ENCODE measurements at places on chromosomes 13 and 19.
A peak's percentile ranks its signal among the peaks of the same experiment; 100 is the strongest.

- peak; percentile 90 for DNase-seq
Observed at GRCh38 chr19:56477429-56478338, 539 bp upstream of the ZNF667 start.

DNA sequence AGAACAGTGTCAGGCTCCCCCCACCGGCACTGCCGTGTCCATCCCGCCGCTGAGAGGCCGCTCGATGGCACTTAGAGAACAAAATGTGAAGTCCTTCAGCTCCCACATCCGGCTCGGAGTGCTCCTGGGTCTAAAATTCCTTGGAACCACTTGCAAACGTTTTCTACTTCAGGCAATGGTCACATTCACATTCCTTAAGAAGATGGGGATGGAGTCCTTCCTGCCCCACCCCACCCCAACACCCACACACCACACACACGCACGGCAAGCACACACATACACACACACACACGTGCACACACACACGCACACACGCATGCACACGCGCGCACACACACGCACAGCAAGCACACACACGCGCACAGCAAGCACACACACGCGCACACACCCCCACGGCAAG lies 83.4 kb downstream of the SOX1 start:
- DNase-seq = no peak

GRCh38 chr19:4077800-4078684 lies 11.3 kb upstream of the ZBTB7A start:
- DNase-seq = no peak

DNA sequence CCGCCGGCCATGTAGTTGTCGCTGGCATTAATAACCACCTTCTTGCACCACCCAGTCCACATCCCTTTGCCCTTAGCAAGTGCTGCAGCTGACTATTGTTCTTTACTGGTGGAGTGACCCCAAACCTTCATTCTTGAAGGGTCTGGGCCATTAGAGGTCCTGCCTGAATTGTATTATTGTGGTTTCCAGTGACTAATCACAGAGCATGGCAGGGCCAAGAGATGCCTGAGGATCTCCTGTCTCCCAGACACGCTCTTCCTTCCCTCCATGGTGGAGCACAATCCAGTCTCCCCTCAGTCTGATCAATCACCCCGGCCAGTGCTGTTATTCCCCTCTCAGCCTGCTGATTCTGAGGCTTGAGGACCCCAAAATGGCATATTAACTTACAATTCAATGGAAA lies 39.0 kb downstream of the C1QTNF9 start:
- DNase-seq = no peak

DNA sequence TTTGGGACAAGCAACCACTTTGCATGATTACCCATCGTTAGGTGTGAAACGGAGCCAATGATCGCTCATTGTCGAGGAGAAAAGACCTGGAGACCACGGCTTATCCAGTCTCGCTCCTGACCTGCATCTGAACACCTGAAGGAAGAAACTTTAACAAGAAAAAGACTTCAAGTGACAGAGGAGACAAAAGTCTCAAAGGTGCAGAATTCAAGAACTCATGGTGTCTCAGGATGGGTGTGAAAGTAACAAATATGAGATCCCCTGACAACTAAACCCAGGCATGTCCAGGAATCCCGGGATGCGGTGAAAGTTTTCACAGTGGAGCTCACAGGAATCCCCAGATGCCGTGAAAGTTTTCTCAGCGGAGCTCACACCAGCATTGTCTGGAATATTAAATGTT lies 6.3 kb upstream of the ATP11A start:
- no peak for DNase-seq

- no peak for DNase-seq
Observed at GRCh38 chr19:15453091-15453578, 3.4 kb upstream of the WIZ start.

DNA sequence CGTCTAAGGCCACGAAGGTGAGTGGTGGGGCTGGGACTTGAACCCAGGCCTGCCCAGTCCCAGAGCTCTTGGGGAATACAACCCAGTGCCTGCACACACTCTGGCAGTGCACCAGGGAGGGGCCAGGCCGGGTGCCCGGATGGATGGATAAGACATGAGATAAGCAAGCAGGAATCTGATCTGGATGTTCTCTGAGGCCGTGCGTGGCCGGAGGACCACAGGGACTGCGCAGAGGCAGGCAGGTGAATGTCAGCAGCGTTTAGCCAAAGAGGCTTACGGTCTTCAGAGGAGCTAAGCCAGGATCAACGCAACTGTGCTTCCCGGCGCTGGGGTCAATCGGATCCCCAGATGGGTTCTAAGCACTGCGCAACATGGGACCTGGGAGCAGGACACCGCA lies 1.5 kb downstream of the ZNF787 start:
- peak; percentile 70 for DNase-seq

GRCh38 chr19:39737351-39737750 lies 478 bp downstream of the CLC start:
- no peak for DNase-seq

GRCh38 chr13:85974608-85975366 lies 175.6 kb upstream of the SLITRK6 start:
- DNase-seq = peak; percentile 7

- no peak for DNase-seq
Observed at GRCh38 chr13:69468624-69469023, 639.0 kb upstream of the ATXN8OS start.

DNA sequence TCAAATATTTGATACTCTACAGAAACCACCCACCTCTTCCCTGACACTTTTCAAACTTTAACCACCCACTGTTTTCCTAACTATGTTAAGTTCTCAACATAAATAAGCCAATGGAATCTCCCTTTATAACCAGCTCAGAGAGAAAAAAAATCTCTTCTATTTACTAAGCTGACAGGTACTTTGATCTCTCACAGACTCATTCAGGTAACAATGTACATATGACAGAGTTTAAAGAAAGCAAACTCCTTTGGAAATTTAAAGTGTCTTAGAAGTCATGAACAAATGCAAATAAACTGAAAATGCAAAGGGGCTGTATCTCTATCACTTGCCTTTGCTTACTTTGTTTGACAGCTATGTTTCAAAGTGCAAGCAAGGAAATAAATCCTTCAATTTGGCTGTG lies 109.3 kb downstream of the KLF12 start:
- no peak for DNase-seq

- DNase-seq = no peak
Observed at GRCh38 chr19:4584670-4585460, 25.4 kb upstream of the SEMA6B start.

DNA sequence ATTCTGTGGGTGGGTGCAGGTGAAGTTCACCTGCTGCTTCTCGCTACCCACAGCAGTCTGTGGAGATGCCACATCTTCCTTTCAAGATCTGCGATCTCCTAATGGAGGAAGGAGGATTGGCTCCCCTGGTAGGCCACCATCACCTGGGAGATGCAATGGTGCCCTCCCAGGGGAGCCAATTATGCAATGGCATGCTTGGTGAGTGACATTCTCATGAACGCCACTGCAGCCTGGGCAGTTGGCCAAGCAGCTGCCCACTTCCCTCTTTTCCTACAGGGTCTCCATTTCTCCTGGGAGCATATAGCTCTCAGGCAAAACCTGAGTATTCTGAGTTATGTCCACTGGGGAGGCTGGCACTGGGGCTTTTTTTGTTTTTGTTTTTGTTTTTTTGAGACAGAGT lies 83.5 kb upstream of the KCTD15 start:
- DNase-seq = no peak

DNA sequence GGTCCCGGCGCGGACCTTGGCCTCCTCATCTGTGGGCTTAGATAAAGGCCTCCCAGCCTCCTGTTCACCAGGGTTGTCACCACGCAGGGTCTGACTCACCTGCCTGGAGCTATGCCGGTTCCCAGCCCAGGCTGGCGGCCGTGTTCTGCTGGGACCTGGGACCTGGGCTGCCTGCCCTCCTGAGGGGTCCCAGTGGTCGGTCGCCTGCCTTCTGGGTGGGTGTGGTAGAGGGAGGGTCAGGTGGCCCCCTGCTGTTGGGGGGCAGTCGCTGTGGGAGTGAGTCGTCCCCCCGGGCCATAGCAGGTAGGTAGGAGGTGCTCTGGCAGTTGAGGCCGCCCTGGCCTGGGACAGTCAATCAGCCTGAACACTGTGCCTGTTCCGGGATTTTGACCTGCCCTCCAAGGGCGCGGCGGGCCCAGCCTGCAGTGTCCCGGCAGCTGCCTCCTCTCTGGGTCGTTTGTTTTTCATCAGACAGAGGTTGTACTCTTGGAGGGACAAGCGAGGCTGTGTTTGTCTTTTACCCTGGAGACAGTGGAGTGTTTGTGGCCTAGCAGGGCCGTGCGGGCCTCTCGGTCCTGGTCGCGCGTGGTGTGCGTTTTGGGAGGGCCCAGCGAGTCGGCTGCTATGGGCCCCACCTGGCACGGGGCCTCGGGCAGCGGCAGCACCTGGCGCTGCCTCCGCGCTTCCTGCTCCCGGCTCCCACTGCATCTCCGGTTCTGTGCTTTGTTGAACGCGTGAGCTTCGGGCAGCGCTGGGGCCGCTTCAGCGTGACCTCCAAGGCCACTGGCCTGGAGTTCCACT lies 2.6 kb downstream of the ADAT3 start:
- no peak for DNase-seq

DNA sequence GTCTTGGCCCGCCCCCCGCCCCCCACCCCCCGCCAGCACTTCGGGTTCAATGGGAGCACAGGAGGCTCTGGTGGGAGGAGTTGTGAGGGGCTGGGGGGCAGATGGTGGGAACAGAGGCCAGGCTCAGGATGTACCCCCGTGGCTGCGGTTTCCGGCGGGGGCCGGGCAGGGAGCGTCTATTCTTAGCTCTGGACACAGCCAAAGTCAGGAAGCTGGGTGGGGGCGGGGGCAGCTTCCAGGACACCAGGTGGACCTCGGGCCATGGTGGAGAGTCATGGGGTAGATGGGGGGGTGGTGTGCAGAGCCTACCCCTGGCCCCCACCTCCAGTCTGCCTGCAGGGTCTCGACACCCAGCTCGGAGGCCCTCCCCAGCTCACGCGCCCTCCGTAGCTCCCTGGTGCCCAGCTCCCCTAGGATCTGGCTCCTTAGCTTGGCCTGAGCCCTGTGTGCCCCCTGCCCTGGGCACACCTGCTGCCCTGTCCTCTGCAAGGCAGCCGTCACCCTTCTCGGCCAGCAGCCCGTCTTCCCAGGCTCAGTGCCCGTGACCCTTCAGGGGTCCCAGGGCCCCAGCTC lies 2.2 kb upstream of the TBXA2R start:
- DNase-seq = peak; percentile 25

DNA sequence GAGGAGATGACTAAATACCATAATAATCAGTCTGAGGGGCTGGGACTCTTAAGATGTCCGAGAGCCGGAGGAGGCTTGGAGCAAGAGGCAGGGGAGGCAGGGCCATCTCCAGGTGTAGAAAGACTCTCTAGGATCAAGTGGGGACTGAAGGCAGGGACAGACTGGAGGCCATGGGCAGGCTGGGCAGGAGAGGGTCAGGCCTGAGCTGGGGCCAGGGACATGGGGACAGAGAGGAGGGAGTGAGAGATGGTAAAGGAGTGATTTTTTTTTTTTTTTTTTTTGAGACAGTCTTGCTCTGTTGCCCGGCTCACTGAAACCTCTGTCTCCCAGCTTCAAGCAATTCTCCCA lies 2.2 kb downstream of the JOSD2 start:
- DNase-seq = no peak

DNA sequence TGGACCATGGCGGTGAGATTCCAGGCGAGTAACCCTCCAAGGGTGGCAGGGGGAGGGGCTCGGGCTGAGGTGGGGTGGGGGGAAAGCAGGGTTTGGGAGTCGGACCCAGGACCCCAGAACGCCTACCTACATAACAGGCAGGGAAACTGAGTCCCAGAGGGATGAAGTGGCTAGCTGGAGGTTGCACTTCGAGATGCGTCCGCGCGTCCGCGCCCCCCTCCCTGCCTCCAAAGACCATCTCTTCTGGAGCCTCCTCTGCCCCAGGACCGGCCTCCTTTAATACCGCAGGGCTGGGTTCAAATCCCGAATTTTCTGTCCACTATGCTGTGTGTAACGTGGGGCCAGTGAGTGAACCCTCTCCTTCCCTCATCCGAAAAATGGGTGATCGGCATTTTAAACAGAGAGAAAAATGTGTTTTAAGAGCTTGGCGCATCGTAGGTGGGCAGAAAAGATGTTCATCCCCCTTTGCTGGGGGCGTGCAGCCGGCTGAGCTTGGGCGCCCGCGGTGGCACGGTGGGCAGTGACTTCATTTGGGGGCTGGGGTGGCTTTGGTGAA lies 13.8 kb downstream of the TJP3 start:
- DNase-seq = no peak

DNA sequence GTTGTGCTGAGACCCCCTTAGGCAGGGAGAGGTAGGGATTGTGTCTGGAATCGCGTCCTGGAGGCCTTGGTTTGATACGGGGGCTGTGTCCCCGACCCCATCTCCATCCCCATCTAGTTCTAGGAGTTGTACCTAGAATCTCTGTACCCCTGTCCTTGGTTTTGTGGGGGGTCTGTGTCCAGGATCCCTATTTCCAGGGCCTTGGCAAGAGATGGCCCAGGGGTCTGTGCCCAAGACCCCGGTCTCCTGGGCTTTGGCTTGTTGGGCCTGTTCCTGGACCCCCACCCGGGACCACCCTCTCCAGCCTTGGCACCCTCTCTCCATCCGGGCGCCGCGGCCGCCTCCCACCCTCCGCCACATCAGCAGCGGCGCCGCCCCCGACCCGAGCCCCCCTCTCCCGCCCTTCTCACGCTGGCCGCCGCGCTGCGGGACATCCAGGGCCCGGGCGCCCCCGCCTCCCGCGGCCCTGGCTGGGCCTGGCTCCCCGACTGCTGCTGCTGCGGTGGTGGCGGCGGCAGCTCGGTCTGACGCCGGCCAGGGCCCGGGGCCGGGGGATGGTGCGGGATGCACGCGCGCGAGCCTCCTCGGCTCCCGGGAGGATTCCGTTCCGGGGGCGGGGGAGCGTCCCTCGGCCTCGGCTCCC lies at the start of gene NUMBL:
NUMBL (minus strand) TSS at position 602 of the 643 bp plus-strand sequence; CDS start at position 434, 168 bp downstream.
- no peak for DNase-seq

- DNase-seq = no peak
Observed at GRCh38 chr13:23350009-23350408, 83.5 kb downstream of the SACS start.

GRCh38 chr13:34156841-34157365 lies 339.0 kb downstream of the RFC3 start:
- peak; percentile 94 for DNase-seq

DNA sequence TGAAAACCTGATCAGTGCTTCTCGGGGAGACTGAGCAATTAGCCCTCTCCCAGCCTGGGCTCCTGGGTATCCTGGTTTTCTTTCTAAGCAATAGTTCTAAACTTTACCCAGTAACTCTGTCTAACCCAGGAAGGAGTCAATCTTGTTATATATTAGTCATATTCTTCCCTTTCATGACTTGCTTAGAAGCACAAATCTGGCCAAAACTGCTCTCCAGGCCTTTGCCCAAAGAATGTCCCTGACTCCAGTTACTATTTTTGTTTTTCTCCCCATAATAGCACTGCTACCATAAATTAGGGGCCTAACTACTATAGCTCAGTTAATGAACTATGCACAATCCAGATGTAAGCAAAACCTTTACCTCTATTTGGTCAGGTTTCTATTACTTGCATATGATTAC lies 355.8 kb upstream of the HTR2A start:
- DNase-seq = no peak

- no peak for DNase-seq
Observed at GRCh38 chr13:27120011-27120410, 51.6 kb downstream of the USP12 start.
